Progenitor cell of endocrine pancreas (in vitro differentiated cells): ENCODE measurements at places on chromosomes 7 and 10.

- no peak for DNase-seq
Observed at GRCh38 chr7:140672382-140673062, at the start of gene ADCK2. Gene ADCK2 (plus strand): TSS chr7:140672945. CDS start chr7:140673331, 386 bp downstream.

DNA sequence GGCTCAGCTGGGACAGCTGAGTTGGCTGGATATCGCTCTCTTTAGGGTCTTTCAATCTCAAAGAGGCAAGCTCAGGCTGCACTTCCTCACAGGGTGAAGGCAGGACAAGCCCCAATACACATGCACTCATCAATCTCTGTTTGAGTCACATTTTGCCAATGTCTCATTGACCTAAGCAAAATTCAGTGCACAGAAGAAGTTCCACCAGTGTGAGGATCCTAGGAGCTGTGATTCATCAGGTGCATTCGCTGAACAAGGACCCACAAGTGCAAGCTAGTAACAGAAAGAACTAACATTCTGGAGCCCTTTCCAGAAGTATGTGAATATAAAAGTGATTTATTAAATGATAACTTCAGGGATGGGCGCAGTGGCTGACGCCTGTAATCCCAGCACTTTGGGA, 477.2 kb downstream of the GPAM start:
- no peak for DNase-seq

DNA sequence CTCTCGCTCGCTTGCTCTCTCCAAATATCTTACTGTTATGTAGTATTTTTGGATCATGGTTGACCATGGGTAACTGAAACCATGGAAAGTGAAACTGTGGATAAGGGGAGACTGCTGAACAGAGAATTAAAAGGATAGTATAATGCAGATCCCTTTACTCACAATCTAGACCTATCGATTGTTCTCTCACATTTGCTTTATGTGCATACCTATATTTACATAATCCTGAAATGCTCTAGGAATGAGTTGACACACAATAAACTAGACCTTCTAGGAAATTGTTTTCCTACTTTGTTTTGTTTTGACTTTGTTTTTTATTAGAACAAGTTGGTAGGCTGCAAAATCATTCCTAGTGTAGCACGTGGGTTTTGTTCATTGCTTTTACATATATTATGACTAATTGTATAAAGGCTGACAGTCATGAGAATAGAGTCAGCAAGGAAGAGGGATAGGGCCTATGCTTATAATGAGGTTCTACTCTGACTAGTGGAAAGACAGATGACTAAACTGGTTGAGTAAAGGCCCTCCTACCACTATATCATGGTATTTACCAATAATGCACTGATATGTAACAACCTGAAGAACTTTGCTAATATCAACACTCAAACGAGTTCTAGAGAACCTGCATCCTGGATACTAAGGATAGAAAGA, 175.3 kb upstream of the TARP start:
- no peak for DNase-seq

DNA sequence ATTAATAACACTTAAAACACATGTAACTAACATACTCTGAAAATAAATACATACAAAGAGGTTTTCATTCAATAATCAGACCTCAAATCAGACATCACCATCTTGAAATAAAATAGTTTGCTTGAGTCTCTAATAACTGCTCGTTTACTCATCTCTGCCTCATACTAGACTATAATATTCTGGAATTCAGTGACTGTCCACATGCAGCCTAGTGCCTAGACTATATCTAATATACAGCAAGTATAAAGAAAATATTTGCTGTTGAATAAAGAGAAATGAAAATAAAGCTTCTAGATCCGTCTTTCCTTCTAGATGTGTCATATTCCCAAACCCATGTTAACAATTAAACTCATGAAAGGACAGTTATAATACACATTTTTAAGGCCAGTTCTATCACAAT, 236.3 kb upstream of the LRRN3 start:
- no peak for DNase-seq

- no peak for DNase-seq
Observed at GRCh38 chr10:48639632-48640031, 34.8 kb upstream of the ARHGAP22 start.

DNA sequence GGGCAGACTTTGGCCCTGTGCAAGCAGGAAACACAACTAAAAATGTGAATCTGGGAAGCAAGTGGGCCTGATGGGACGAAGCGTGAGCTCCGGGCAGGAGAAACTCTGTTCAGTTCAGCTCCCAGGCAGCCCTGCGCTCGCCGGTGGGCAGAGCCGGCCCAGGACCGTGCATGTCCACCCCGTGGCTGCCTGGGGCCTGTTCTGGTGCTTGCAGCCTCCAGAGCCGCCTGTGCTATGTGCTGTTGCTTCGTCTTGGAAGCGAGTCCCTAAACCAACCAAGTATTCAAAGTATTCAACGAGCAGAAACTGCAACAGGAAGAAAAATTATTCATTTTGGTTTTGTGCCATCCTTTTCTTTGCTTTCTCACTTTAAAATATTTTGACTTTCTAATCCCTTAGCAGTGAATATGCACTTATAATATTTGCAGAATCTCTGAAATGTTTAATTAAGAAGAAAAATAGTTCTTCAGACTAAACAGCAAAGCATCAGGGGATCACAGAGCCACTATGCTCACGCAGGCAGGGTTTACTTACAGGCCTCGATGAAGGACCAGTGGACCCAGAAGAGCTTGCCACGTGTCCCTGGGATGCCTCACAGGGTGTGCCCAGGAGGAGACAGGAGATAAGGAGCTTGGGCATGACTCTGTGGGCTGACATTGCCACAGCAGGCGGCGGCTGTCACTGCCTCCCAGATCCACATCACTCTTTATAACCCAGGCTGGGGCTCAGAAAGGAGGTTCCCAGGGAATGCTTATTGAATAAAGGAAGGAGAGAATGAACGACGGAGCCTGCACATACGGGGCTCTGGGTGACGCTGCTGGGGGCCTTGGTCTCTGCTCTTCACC, 45.6 kb downstream of the VIPR2 start:
- DNase-seq = no peak

DNA sequence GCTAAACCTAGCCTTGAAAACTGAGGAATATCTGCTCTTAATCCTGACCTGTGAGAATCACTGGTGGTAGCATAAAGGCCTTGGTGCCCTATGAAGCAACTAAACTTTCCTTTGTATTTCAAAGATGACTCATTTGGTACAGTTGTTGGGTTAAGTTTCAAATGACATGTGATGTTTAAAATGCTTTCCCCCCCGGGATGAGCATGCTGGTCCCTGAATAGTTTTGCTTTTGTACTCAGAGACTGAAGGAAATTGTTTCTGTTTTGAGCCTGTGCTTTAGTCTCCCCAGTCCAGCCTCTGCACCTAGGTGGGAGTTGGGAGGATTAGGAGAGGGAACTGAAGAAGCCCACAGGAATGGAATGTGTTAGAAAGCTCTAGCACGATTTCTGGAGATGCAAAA, 258.9 kb upstream of the NPY start:
- DNase-seq = no peak

DNA sequence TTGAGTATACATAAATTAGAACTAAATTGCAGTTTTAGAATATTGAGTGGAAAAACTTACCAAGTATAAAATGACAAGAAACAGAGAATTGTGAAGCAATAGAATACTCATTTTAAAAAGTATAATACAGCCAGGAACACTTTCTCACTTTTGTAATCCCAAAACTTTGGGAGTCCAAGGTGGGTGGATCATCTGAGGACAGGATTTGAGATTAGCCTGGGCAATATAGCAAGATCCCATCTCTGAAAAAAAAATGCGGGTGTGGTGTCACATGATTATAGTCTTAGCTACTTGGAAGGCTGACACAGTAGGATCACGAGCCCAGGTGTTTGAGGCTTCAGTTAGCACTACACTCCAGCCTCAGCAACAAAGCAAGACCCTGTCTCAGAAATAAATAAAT, 440.9 kb upstream of the POT1 start:
- no peak for DNase-seq

DNA sequence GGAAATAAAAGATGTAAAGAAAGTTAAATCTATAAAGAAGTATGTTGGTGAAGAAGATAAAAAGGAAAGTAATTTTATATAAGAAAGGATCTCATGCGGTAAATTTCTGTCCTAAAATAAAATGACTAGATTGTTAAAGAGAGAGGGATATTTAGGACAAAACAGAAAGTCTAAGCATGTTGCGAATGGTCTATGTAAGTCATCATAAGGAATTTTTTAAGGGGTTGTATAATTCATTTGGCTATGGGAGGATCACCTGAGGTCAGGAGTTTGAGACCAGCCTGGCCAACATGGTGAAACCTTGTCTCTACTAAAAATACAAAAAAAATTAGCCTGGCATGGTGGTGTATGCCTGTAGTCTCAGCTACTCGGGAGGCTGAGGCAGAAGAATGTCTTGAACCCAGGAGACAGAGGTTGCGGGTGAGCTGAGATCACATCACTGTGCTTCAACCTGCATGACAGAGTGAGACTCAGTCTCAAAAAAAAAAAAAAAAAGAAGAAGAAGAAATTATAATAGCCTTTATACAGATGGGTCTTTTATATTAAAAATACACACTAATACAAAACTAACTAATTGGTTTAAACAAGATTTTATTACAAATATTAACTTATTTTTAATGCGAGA, 294.3 kb downstream of the MAGI2 start:
- no peak for DNase-seq

- no peak for DNase-seq
Observed at GRCh38 chr7:5678295-5679047, 103.0 kb downstream of the RNF216 start.

DNA sequence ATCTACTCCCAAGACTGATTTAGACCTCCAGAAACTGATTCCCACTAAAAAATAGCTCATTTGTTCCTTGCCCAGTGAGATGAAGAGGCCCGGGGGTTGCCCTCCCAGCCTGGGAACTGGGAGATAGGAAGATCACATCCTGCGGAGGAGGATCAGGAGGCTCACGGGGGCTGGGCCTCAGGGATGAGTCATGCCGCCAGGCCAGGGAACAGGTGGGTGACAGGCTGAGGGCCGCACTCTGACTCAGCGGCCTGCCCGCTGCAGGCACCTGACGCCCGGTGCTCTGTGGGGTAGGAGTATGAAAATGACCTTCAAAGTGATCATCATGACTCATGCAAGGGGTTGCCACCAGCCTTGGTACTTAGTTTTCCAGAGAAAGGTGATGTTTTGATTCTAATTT, 104.5 kb upstream of the ZPBP start:
- no peak for DNase-seq

GRCh38 chr7:191105-191980, 1.0 kb upstream of the FAM20C start:
- no peak for DNase-seq

DNA sequence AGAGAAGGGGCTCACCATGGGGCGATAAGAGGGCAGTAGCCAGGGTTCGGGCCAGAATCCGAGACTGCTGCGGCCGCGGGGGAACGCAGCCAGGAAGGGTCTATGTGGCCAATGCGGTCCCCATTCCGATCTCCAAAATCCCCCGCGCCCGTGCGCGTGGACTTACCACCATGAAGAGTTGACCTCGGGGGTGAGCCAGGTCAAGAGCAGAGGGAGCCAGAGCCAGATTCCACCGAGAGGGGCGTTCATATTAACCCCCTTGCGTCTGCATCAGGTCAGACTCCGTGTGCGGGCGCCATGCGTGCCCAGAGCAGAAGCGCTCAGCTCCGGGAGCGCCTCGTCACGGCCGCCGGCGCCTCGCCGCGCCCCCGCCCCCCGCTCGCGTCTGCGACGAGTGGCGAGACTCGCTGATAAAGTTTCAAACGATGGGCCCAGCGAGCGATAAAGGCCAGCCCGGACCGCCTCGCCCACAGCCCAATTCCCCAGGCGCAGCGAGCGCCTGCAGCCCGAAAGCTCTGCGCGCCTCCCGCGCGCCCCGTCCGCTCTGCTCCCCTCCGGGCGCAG, at the start of gene WNT2:
Gene WNT2 (minus strand): TSS at position 318 of the 564 bp plus-strand sequence. CDS start 69 bp downstream, at position 249.
- DNase-seq = peak; percentile 14

DNA sequence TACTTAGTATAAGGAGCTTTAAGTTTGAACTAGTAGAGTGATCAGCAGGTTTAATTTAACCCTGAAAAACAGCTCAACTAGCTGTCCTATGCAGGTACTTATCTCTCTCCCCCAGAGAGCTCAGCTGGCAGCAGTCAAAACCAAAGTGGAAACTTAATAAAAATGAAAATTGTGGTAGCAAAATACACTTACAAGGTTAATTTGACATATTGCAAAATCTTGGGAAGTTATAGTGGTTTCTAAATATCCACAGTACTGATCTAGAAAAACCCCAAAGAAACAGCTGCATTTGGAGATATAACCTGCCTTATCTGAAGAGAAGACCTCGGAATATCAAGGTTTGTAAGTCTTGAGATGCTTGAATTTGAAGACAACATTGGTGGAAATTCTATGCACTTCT, 269.2 kb downstream of the RNLS start:
- no peak for DNase-seq

GRCh38 chr10:44859546-44860285, 51.4 kb upstream of the TMEM72 start:
- no peak for DNase-seq

DNA sequence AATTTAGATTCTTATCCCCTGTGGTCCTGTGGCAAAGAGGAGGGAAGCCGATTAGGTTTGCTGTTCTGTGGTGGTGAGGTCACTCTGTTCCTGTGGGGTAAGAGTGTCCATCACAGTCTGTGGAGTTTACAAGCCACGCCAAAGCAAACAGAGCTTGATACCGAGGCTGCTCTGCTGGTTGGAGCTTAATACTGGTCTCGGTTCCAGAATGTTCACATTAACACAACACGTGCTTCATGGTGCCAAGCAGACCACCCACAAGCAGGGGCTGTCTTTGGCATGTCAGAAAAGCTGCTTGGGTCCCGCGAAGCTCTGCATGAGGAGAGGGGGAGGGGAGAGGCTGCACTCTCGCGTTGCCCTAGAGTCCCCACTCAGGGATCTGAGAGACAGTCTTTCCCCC, 47.5 kb downstream of the DNAJB6 start:
- DNase-seq = no peak

DNA sequence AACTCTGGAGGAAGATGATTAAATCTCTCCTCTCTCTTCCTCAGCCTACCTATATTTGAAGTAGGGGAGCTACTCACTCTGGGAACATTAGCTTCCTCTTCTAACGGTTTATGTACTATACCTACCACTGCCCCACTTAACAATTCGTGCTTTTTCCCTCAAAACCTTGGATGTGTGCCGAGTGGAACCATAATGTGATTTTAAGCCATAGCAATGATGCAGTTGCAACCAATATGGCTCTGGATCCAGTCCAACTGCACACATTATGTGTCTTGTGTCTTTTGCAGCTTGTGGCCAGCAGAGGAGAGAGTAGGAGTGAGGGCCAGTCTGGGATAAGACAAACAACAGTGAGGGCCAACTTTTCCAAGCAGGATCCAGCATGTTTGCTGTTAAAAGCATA, 170.7 kb downstream of the GATA3 start:
- DNase-seq = no peak

DNA sequence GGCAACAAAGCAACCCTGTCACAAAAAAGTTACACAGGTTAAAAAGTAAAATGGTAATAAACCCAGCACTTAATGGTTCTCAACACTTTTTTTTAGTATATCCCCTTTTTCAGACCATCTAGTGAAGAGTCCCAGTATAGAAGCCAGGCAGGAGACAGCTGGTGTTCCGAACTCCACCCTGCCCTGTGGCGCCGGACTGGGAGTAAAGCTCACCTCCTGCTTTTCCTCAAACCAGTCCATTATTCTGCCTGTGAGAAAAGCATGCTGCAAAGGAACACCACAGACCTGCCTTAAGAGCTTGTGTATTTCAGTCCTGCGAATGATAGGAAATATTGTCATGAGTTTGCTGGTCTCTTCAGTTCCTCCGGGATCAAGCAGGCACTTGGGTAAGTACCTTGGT, 81.0 kb downstream of the EZH2 start:
- no peak for DNase-seq

GRCh38 chr7:13159467-13160184, 472.2 kb downstream of the ARL4A start:
- DNase-seq = no peak
